ENCODE measurements at places on chromosomes 12 and 14. TPM values are rescaled to one million over a fixed set of nuclear protein-coding genes. Genes with fewer than 3 reads are reported as not detected.

The TSHR gene
- total RNA-seq, result not detected

The C14orf39 gene
- not detected for total RNA-seq

The KRT3 gene
- not detected for total RNA-seq

The DPPA3 gene
- not detected for total RNA-seq

The CLEC6A gene
- not detected for total RNA-seq

The UNG gene
- 29.1 TPM for total RNA-seq

The KRT72 gene
- total RNA-seq, result not detected

The AJUBA gene
- 2.8 TPM for total RNA-seq

The RNASE4 gene
- total RNA-seq, result 8.3 TPM

The NFE2 gene
- total RNA-seq, result not detected

The AMDHD1 gene
- total RNA-seq, result 0.33 TPM

The SYNE3 gene
- total RNA-seq, result 8.3 TPM

The SIX6 gene
- total RNA-seq, result not detected

The NR1H4 gene
- total RNA-seq, result not detected

The RDH12 gene
- total RNA-seq, result 1.1 TPM

The HEATR5A gene
- total RNA-seq, result 85.1 TPM

The GZMB gene
- total RNA-seq, result not detected

The CMA1 gene
- not detected for total RNA-seq

The EPS8 gene
- 132 TPM for total RNA-seq

The RPS26 gene
- total RNA-seq, result 813 TPM

The KLRC2 gene
- not detected for total RNA-seq

The REC8 gene
- 8.9 TPM for total RNA-seq

The TAS2R14 gene
- total RNA-seq, result 5.5 TPM

The CIT gene
- 135 TPM for total RNA-seq

The TTC9 gene
- total RNA-seq, result not detected

The GUCY2C gene
- not detected for total RNA-seq

The IL26 gene
- not detected for total RNA-seq

The GDF3 gene
- not detected for total RNA-seq

The CCDC175 gene
- total RNA-seq, result not detected

The CNTN1 gene
- total RNA-seq, result 12.4 TPM

Data from melanocyte of skin (primary cell).